Neural progenitor cell (in vitro differentiated cells): ENCODE measurements at places on chromosomes 11 and 22.

DNA sequence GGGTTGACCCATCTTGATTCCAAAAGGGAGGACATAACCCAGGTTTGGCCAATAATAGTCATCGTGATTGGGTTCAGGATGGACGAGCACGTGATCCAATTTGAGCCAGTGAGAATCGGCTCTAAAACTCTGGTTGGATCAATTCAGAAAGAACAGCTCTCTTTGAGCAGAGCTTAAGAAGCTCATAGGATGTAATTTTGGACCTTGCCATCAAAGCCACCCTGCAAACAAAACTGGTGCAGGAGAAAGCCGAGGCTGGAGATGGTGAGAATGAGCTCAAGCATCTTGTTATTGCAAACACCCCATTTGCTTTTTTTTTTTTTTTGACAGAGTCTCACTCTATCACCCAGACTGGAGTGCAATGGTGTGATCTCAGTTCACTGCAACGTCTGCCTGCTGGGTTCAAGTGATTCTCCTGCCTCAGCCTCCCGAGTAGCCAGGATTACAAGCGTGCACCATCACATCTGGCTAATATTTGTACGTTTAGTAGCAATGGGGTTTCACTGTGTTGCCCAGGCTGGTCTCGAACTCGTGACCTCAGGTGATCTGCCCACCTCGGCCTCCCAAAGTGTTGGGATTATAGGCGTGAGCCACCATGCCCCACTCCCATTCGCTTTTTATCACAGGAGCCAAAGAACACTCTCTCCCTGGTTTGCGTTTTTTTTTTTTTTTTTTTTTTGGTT, 13.8 kb upstream of the MIAT start:
- DNase-seq, result no peak

GRCh38 chr22:39265143-39265886, 20.5 kb upstream of the PDGFB start:
- no peak for DNase-seq

DNA sequence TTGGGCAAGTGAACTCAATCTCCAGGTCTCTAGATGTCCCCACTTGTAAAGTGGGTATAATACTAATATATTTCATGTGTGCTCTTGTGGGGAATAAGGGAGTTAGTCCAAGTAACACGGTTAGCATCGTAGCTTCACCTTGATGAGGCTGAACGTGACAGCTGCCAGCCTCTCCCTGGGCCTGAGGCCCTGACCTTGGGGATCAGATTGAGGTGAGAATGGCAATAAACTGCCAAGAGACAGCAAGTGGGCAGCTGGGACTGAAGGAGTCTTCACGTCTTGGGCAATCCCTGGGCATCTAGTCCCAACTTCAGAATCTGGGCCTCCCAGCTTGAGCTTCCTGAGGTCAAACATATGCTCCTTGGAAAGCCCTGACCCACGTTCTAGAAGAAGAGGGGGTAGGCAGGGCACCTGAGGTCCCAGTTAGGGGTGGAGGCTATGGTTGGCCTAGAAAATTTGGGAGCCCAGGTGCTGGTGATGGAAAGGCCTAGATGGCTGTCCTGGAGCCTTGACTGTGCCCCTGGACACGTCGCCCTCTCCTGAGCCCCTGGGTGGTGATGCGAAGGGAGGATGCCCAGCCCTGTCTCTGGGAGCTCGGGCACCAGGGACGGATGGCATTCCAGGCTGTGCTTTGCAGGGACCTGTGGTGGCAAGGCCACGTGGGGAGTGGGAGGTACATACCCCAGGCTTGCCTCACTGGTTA, 23.4 kb downstream of the ADAMTS15 start:
- DNase-seq, result no peak

GRCh38 chr11:79082280-79082679, 358.6 kb downstream of the TENM4 start:
- DNase-seq, result no peak

- no peak for DNase-seq
Observed at GRCh38 chr11:28964811-28965210, 856.6 kb downstream of the METTL15 start.

DNA sequence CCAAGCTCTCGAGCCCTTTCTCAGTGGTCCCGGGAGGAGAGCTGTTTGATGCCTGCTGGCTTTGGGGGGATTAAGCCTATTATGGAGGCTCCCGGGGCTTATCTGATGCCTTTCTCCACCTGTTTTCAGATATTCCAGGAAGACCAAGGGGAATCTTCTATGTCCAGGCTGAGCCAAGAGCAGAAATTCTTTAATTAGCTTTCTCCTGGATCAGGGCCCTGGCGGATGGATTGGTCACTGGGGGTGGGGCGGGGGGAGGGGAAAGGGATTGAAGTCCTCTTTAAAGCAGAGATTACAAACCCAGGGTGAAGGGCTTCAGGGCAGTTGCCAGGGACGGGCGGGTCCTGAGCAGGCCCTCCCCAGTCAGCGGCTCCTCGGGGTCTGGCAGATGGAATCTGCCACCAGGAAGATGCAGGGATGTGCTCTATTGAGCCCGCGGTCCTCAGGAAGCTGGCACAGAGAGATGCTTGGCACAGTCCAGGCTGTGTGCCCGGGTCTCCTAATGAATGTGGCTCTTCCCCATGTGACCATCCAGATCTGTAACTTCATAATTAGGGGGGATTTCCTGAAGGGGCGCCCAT, 33.6 kb downstream of the MACROD1 start:
- DNase-seq, result peak; percentile 70

GRCh38 chr11:8070417-8071115, 10.4 kb upstream of the TUB start:
- DNase-seq, result peak; percentile 45

- DNase-seq, result no peak
Observed at GRCh38 chr11:130455483-130456127, 7.2 kb downstream of the ADAMTS15 start.

DNA sequence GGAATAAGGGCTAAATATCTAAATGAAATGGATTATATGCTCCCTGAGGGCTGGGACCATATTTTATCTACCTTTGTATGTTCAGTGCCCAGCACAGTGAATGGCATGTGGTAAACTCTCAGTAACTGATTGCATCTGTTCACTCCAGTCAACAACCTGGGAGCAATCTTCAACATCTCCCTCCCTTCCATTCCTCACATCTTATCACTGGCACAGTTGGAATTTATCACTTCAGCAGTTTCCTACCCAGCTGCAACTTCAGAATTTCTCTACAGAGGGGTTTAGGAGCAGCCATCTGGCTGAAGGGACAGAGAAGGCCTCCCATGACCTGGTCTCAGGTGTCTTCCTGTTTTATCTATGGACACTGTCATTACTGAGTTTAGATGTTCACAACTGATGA, 9.8 kb upstream of the SIK2 start:
- DNase-seq, result no peak

- DNase-seq, result peak; percentile 25
Observed at GRCh38 chr22:29106839-29107238, 34.0 kb downstream of the KREMEN1 start.

- no peak for DNase-seq
Observed at GRCh38 chr11:113048820-113049768, 87.9 kb downstream of the NCAM1 start.

- no peak for DNase-seq
Observed at GRCh38 chr11:91136631-91137030, 913.8 kb upstream of the CHORDC1 start.

DNA sequence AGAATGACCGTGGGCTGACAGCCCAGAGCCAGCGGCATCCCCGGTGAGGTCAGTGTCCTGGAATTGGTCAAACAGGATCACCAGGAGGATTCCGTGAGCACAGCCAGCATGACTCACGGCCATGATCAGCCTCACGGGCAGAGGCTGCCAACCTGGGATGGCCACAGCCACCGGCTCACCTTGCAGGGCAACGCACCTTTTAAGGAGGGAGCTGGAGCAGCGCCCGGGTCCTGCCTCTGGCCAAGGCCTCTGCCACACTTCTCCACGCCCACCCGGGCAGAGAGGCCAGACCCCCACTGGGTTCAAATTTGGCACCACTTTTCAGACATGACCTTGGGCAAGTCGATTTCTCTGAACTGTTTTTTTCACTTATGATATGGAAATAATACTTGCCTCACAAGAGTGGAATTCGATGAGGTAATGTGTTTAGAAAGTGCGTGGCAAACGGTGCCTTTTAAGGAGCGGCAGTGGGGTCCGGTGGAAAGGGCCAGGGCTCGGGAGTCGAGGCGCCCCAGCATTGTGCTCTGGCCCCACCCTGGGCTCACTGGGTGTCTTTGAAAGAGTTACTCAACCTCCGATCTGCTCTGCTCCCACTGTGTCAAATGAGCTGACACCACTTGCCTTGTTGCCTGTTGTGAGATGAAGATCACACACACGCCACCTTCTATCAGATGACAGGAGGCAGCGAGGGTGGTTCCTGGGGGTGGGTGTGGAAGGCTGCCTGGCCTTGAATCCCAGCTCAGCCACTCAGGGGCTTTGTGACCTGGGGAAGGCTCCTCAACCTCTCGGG, 16.0 kb downstream of the TXN2 start:
- DNase-seq, result no peak

GRCh38 chr11:107490836-107491235, 33.2 kb upstream of the CWF19L2 start:
- DNase-seq, result no peak

DNA sequence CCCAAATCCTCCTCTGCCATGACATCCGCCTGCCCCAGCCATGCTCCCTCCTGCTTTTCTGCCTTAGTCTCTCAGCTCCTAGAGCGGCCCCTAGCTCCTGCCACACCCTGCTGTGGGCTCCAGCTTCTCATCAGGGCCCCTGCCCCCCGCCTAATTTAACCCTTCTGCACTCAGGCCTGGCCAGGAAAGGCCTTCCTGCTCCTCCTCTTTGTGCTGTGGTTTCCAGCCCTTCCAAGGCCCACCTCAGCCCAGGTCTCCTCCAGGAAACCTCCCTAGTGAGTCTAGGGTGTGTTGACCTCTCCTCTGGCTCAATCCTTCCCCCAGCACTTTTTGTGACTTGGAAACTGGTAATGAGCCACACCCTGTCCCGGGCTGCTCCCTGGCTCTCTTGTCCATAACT, 11.3 kb downstream of the PTPN5 start:
- no peak for DNase-seq

GRCh38 chr11:12106101-12106500, 4.3 kb upstream of the MICAL2 start:
- DNase-seq, result no peak

- DNase-seq, result no peak
Observed at GRCh38 chr11:77107950-77108349, 5.3 kb downstream of the OMP start.

DNA sequence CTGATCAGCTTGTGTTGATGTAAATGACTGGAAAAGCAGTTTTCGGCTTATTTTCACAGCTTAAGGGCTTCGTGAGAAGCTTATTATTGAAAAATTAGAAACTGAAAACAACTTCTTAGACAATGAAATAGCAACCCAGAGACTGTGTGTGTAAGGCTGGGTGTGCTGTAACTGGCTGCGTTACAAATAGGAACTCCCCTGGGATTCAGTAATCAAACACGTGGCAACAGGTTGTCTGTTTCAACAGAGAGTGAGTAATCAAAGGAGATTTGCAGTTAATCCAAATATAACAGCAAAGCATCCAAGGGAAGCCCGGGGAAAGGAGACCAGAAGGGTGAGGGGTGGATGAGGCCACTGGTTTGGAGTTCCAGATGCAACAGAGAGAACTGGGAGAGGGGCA, 19.2 kb downstream of the NTM start:
- no peak for DNase-seq

DNA sequence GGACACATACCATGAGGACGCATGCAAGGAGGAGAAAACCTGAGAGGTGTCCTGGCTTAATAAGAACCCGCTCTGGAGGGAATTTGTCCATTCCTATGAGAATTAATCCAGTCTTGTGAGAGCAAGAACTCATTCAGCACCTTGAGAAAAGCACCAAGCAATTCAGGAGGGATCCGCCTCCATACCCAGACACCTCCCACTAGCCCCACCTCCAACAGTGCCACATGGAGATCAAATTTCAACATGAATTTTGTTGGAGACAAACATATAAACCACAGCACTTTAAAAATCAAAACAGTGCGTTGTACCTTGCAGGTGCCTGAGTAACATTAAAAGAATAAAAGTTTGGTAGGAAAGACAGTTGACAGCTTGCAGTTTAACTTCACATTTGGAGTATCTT, 11.4 kb downstream of the UBE4A start:
- DNase-seq, result no peak

DNA sequence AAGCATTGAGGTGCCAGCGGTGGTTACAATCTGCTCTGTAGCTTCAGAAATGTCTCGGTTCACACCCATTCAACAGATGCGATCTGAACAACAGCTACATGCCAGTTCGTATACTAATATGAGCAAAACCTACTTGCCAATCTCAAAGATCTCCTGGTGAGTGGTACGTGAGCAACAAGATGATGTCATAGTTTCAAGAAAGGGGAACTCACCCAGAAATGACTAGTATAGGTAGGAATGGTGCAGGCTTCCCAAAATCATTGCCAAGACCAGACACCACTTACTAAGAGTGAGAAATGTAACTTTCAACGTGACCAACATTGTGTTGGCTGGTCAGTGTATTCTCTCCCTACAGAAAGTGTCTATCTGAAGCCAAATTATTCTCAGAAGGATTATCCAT, 31.1 kb downstream of the OR6Q1 start:
- no peak for DNase-seq

DNA sequence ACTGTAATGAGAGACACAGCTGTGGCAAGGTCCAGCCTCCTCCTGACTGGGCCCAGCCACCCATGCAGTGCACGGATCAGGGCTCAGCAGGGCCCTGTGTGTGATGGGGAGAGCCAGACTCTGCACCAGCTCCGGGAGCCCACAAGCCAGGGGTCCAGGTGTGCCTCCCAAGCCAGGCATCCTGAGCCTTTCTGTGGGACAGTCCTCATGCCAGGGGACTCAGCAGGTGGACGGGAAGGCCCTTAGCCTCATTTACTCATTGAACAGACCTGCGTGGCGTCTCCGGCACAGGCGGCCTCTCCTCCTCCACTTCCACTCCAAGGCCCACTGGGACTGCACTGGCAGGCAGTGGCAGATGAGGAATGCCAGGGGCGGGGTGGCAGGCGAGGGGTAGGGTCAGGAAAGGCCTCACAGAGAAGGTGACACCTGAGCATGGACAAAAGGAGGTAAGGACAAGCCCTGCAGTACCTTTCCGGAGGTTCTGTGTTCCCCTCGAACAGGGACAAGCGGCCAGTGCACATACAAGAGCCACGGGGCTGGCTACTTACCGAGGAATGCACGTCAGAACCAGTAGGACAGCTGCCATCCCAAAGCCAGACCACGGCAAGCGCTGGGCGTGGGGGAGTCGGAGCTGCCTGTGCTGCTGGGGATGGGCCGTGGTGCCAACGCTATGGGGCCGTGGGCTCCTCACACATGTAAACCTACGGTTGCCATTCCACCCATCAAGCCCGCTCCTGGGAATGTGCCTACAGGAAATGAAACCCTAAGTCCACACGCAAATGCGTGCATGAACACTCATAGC, 52.7 kb downstream of the IGF2 start:
- DNase-seq, result no peak

DNA sequence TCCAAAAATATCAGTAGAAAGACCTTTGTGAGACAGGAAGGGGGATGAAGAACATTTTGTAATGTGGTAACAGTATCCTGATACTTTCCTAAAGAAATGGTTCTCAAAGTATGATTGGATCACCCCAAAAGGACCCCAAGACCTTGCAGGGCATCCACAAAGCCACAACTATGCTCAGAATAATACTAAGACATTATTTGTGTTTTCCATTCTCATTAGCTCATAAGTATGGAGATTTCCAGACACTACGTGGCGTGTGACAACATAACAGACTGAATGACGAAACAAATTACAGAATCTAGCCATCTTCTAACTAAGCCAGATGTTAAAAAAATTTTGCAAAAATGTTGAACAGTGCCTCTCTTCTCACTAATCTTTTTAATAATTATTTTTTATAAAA, 24.9 kb downstream of the CHEK2 start:
- DNase-seq, result no peak
